GM12878 (cell line): ENCODE measurements at places on chromosomes 4 and X. TPM values are rescaled to one million over a fixed set of nuclear protein-coding genes. Genes with fewer than 3 reads are reported as not detected.

GRCh38 chr4:11691236-11691635, 262.5 kb upstream of the HS3ST1 start:
- no peak for DNase-seq
- no peaks in the 10 kb centered on the region for H3K4me1 ChIP-seq
- no peak overlapping the region for H3K27ac ChIP-seq
- H3K4me3 ChIP-seq, result no peak overlapping the region

DNA sequence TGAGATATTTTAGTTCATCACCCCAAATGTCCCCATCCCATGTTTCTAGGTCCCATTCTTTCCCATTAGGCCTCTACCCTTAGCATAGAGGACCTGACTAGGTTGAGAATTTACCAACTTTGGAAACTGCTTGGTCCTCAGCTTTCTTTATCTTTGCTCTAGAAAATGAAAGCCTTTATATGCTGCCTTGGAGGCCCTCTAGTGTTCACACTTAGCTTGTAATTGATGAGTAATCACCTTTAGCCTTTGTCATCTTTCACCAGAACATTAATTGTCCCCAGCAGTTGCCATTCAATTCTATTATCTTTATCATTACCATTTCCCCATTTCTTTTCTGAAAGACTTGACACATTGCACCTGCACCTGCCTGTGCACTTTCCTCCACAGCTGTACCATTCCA, 589.2 kb upstream of the NR3C2 start:
- H3K4me3 ChIP-seq, result no peak overlapping the region
- no peaks in the 10 kb centered on the region for H3K27me3 ChIP-seq
- H3K36me3 ChIP-seq, result no peaks in the 10 kb centered on the region
- DNase-seq, result no peak

DNA sequence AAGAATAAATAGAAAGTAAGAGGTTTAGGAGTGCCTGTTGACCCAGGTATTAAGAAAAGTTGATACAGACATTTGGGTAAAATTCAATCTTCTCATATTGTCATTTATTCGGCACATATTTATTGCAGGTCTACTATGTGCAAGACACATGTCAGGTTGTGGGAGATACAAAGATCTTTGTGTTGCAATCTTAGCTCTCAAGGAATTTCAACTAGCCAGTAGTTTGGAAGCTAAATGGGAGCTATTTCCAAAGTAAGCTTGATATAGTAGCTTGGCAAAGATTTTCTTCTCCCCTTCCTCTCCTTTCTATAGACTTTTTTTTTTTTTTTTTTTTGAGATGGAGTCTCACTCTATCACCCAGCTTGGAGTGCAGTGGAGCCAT, 122.9 kb downstream of the SYNPO2 start:
- H3K36me3 ChIP-seq, result no peaks in the 10 kb centered on the region
- no peak for DNase-seq
- no peaks in the 10 kb centered on the region for H3K4me1 ChIP-seq
- H3K4me3 ChIP-seq, result no peak overlapping the region
- H3K27ac ChIP-seq, result no peak overlapping the region

GRCh38 chr4:29043411-29043810, 1676.8 kb upstream of the PCDH7 start:
- no peak for DNase-seq
- no peak overlapping the region for H3K27ac ChIP-seq
- no peaks in the 10 kb centered on the region for H3K36me3 ChIP-seq
- H3K4me1 ChIP-seq, result no peaks in the 10 kb centered on the region

DNA sequence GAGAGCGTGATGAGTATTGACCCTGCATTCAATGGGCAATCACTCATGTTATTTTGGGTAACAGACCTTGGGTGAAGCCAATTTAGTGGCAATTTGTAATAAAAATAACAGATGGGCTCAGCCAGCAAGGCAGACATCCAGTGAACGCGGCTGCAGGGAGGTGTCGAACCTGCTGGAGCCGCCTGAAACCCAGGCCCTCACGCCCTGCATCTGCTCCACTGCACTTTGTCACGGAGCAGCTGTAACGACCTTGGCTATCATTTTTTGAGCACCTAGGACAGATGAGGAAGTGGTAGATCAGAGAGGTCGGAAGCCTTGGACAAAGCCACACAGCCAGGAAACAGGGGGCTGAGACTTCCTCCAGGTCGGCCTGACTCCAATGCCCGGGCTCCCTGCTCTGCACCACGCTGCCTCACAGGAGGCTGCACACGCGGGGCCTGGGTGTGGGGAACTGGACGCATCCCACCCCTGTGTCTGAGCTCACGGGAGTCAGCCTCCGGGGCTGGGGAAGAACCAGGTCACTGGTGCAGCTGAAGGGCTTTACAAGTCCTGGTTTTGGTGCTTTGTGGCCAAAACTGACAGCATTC, 19.4 kb downstream of the HMX1 start:
- no peaks in the 10 kb centered on the region for H3K27me3 ChIP-seq
- H3K27ac ChIP-seq, result no peak overlapping the region
- no peaks in the 10 kb centered on the region for H3K4me1 ChIP-seq
- H3K4me3 ChIP-seq, result no peak overlapping the region
- DNase-seq, result no peak

GRCh38 chr4:15601862-15602261, 53.3 kb downstream of the FBXL5 start:
- H3K4me1 ChIP-seq, result no peaks in the 10 kb centered on the region
- no peak for DNase-seq
- no peaks in the 10 kb centered on the region for H3K27me3 ChIP-seq
- no peak overlapping the region for H3K4me3 ChIP-seq
- H3K36me3 ChIP-seq, result no peaks in the 10 kb centered on the region

GRCh38 chr4:110120506-110120905, 77.9 kb downstream of the ELOVL6 start:
- H3K27ac ChIP-seq, result no peak overlapping the region
- no peaks in the 10 kb centered on the region for H3K36me3 ChIP-seq
- H3K27me3 ChIP-seq, result no peaks in the 10 kb centered on the region
- no peak for DNase-seq
- H3K4me3 ChIP-seq, result no peak overlapping the region

- peak overlapping the region; percentile 28 for H3K27ac ChIP-seq
- peaks cover 6% of the 10 kb centered on the region; the same call in 1 of the 2 replicates for H3K27me3 ChIP-seq
- H3K36me3 ChIP-seq, result no peaks in the 10 kb centered on the region
Measured at GRCh38 chrX:20265726-20266681, 705 bp downstream of the RPS6KA3 start.

DNA sequence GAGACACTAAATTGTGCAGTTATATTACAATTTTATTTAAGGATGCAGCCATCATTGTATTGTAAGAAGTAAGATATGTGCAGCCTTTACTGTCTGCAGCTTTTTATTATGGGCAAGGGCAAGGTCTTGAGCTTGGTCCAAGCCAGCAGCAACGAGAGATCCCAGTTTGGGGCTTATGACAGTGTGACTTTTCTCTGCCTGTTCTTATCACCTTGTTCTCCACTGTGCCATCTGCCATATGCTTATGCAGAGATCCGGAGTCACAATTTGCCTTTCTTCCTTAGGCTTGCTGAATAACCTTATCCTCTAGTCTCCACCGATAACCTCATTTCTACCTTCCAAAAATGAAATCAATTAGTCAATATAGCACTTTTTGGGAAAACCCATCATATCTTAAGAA, 30.4 kb downstream of the MAPK10 start:
- no peaks in the 10 kb centered on the region for H3K4me1 ChIP-seq
- H3K27ac ChIP-seq, result no peak overlapping the region
- H3K4me3 ChIP-seq, result no peak overlapping the region
- no peak for DNase-seq
- H3K36me3 ChIP-seq, result no peaks in the 10 kb centered on the region

- no peaks in the 10 kb centered on the region for H3K27me3 ChIP-seq
- H3K36me3 ChIP-seq, result no peaks in the 10 kb centered on the region
Measured at GRCh38 chr4:130628531-130628930, 1532.6 kb downstream of the C4orf33 start.

GRCh38 chr4:63049278-63049677, 1360.0 kb downstream of the TECRL start:
- H3K36me3 ChIP-seq, result no peaks in the 10 kb centered on the region
- H3K4me1 ChIP-seq, result no peaks in the 10 kb centered on the region
- H3K27ac ChIP-seq, result no peak overlapping the region
- no peak for DNase-seq
- no peaks in the 10 kb centered on the region for H3K27me3 ChIP-seq
- H3K4me3 ChIP-seq, result no peak overlapping the region

GRCh38 chrX:69371159-69371558, 133.0 kb upstream of the NALF2 start:
- H3K4me3 ChIP-seq, result no peak overlapping the region
- no peaks in the 10 kb centered on the region for H3K27me3 ChIP-seq
- H3K4me1 ChIP-seq, result no peaks in the 10 kb centered on the region
- DNase-seq, result no peak

DNA sequence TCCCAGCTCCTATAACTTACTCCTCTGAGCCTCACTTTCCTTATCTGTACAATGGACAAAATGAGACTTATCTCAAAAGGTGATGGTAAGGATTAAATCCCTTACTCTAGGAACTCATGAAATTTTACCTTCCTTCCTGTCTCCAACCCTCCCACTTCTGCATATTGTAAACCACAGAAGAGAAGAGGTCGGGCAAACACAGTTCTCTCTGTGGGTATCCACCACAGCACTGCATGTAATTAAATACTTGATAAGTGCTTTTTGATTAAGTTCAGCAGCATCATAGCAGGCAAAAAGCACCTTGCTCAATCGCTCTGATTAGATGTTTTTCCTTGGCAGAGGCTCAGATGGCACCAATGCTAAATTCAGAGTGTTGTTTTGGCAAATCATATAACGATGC, 17.3 kb upstream of the TMEM192 start:
- no peak overlapping the region for H3K4me3 ChIP-seq
- DNase-seq, result no peak
- H3K36me3 ChIP-seq, result no peaks in the 10 kb centered on the region
- no peak overlapping the region for H3K27ac ChIP-seq

GRCh38 chrX:10513974-10514373, 106.4 kb downstream of the MID1 start:
- no peaks in the 10 kb centered on the region for H3K27me3 ChIP-seq
- no peak overlapping the region for H3K4me3 ChIP-seq
- H3K36me3 ChIP-seq, result no peaks in the 10 kb centered on the region
- H3K27ac ChIP-seq, result no peak overlapping the region

DNA sequence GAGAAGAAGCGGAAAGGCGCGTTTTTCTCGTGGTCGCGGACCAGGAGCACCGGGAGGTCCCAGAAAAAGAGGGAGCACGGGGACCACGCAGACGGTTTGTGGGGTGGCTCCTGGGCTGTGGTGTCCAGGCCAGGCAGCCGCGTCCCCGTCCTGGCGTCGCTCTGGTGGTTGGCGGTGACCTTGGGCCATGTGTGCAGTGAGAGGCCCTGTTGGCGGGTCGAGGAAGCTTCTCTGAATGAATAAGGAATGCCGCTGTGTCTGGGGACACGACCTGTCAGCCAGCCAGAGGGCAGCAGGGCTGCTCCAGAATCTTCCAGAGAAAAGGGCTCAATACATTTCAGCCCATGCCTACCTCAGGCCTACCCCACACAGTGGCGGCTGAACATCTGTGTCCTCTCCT, 24.3 kb upstream of the HGFAC start:
- no peaks in the 10 kb centered on the region; the same call in 1 of the 2 replicates for H3K4me1 ChIP-seq
- DNase-seq, result no peak
- no peaks in the 10 kb centered on the region for H3K27me3 ChIP-seq
- no peak overlapping the region for H3K4me3 ChIP-seq
- H3K27ac ChIP-seq, result no peak overlapping the region

GRCh38 chr4:173699841-173700475, 169.9 kb upstream of the HAND2 start:
- no peak overlapping the region for H3K27ac ChIP-seq
- H3K36me3 ChIP-seq, result no peaks in the 10 kb centered on the region
- H3K4me3 ChIP-seq, result no peak overlapping the region
- H3K4me1 ChIP-seq, result no peaks in the 10 kb centered on the region

- H3K36me3 ChIP-seq, result no peaks in the 10 kb centered on the region
- H3K27ac ChIP-seq, result no peak overlapping the region
- H3K4me1 ChIP-seq, result no peaks in the 10 kb centered on the region
- H3K27me3 ChIP-seq, result peaks cover 1% of the 10 kb centered on the region; the same call in 1 of the 2 replicates
Measured at GRCh38 chr4:8129785-8130184, 28.8 kb downstream of the ABLIM2 start.

DNA sequence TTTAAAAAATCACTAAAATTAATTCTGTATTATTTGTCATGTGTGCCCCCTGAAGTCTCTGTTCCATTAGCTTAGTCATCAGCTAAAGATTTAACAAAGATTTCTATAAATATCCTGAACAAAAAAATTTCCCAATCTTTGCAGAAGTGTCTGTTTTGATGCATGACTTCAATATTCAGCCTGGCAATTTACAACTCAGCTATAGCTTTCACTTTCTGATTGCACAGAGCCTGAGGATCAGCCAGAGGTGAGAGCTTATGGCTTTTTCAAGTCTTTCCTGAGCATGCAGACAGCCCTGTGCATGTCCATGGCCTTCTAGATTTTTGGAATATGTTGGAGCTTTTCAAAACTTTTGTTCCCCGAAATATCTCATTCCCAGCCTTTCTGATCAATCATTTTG, 420.1 kb downstream of the ZNF674 start:
- H3K27ac ChIP-seq, result no peak overlapping the region
- H3K27me3 ChIP-seq, result no peaks in the 10 kb centered on the region; the same call in 1 of the 2 replicates
- H3K4me1 ChIP-seq, result no peaks in the 10 kb centered on the region
- H3K4me3 ChIP-seq, result no peak overlapping the region
- DNase-seq, result no peak
- no peaks in the 10 kb centered on the region for H3K36me3 ChIP-seq

DNA sequence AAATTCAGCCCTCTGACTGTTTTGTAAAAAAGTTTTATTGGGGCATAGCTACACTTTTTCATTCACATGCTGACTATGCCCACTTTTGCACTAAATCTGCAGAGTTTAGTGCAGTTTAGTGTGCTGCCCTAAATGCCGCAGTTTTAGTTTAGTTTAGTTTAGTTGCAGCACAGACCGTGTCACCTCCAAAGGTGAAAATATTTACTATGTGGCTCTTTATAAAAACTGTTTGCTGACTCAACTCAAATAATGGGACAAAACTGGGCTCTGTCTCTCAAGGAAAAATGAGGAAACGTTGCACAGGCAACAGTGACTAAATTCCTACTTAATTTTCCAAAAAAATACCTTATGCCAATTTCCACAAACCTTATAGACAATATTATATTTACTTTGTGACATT, 314.2 kb downstream of the C4orf33 start:
- H3K4me1 ChIP-seq, result no peaks in the 10 kb centered on the region
- H3K27ac ChIP-seq, result no peak overlapping the region
- H3K27me3 ChIP-seq, result no peaks in the 10 kb centered on the region
- DNase-seq, result no peak
- no peak overlapping the region for H3K4me3 ChIP-seq

GRCh38 chr4:5338531-5338930, 287.3 kb downstream of the STK32B start:
- no peak overlapping the region for H3K27ac ChIP-seq
- no peaks in the 10 kb centered on the region for H3K4me1 ChIP-seq
- no peaks in the 10 kb centered on the region for H3K27me3 ChIP-seq
- no peak for DNase-seq
- no peaks in the 10 kb centered on the region for H3K36me3 ChIP-seq
- H3K4me3 ChIP-seq, result no peak overlapping the region

GRCh38 chr4:3363411-3364141, 70.8 kb downstream of the RGS12 start:
- H3K4me1 ChIP-seq, result no peaks in the 10 kb centered on the region
- no peaks in the 10 kb centered on the region for H3K36me3 ChIP-seq
- H3K4me3 ChIP-seq, result no peak overlapping the region

Gene PDCL2
- total RNA-seq, result not detected in 2 replicates

Gene BCLAF3
- total RNA-seq, result 3.6 and 3.9 TPM in 2 replicates

Gene SLC2A9
- 0.43 and 1.2 TPM in 2 replicates for total RNA-seq

Gene PNMA3
- not detected in 2 replicates for total RNA-seq

Gene UGT2B15
- 0.27 TPM in 1 of 2 replicates, not detected in the other for total RNA-seq

Gene TKTL1
- not detected in 2 replicates for total RNA-seq
